ENCODE measurements at places on chromosomes 2 and 18. TPM values are rescaled to one million over a fixed set of nuclear protein-coding genes. Genes with fewer than 3 reads are reported as not detected.

GRCh38 chr18:37540424-37541138 is 25.0 kb downstream of the CELF4 start:
- no peaks in the 10 kb centered on the region for H3K4me1 ChIP-seq
- no peak overlapping the region for H3K4me3 ChIP-seq
- DNase-seq, result no peak
- no peaks in the 10 kb centered on the region for H3K36me3 ChIP-seq
- no peak overlapping the region for H3K27ac ChIP-seq

- DNase-seq, result no peak
- H3K27me3 ChIP-seq, result peaks cover 16% of the 10 kb centered on the region
- H3K36me3 ChIP-seq, result no peaks in the 10 kb centered on the region
Measured at GRCh38 chr2:201952187-201952586, 81.5 kb upstream of the FZD7 start.

DNA sequence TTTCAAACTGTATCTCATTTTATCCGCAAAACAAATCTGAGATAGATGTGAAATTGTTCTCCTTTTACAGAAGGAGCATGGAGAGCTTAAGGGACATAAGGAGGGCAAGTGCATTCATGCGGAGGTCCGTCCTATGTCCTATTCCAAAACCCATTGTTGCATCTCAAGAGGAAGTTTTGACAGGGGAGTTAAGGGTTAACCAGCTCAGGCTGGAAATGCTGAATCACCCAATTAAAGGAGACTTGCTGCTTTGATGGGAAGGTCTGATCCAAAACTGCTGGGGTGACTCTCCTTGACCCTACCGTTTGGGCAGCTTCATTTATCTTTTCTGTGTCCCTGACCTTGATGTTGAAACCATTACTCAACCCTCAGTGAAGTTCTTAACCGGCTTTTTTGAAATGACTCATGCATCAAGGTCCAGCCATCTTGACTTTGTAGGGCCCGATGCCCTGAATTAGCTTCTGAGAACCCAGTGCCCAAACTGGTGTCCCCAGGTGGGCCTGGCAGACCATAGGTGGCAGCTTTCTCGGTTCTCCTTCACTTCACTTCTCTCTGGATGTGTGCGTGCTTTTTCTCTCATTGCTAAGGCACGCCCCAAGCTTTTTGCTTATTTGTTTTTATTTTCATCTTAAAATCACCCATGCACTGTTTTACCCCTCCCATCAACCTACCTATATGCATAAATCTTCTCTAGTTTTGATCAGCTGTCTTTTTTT is 15.9 kb upstream of the TXNDC2 start:
- H3K4me1 ChIP-seq, result peaks cover 4% of the 10 kb centered on the region
- H3K36me3 ChIP-seq, result no peaks in the 10 kb centered on the region
- H3K27me3 ChIP-seq, result no peaks in the 10 kb centered on the region
- DNase-seq, result no peak

The AGXT gene
- total RNA-seq, result not detected
